ENCODE measurements at places on chromosomes 3 and 15.
A peak's percentile ranks its signal among the peaks of the same experiment; 100 is the strongest.

DNA sequence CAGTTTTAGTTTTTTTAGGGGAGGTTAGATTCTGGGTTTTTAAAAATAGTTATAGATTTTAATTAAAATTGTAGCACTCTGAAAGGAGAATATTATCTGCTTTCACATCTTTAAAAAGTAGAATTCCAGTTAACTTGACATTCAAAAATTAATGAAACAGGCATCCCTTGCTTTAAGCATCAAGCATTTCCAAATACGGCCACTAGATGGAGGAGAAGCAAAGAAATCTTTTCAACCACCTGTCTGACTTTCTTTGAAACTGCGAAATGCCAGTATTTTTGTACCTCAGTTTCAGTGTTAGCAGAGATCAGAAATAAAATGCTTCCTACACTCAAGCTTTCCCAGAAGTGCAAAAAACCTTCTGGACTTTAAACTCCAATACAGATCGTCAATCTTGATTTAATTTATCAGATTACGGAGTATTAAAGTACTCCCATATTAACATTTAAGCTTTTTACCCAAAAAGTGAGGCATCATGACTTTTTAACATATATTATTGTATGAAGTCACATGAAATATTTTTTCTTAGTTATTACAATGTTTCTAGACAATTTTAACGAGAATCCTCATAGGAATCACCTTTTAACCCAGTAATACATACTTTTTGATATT is 153.3 kb downstream of the P3H2 start:
- DNase-seq: no peak

DNA sequence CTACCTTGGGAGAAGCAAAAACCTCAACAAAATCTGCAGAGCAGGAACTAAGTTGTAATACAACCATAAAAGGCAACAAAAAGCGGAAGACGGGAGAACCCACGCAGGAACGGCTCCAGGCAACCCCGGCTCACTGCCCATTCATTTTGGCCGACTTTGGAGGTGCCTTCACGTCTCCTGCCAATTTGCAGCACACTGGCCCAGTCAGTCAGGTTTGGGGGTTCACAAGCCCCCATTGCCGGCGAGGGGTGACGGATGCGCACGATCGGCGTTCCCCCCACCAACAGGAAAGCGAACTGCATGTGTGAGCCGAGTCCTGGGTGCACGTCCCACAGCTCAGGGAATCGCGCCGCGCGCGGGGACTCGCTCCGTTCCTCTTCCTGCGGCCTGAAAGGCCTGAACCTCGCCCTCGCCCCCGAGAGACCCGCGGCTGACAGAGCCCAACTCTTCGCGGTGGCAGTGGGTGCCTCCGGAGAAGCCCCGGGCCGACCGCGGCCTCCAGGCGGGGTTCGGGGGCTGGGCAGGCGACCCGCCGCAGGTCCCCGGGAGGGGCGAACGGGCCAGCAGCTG is 463 bp downstream of the TERC start:
- peak; percentile 78 for DNase-seq

DNA sequence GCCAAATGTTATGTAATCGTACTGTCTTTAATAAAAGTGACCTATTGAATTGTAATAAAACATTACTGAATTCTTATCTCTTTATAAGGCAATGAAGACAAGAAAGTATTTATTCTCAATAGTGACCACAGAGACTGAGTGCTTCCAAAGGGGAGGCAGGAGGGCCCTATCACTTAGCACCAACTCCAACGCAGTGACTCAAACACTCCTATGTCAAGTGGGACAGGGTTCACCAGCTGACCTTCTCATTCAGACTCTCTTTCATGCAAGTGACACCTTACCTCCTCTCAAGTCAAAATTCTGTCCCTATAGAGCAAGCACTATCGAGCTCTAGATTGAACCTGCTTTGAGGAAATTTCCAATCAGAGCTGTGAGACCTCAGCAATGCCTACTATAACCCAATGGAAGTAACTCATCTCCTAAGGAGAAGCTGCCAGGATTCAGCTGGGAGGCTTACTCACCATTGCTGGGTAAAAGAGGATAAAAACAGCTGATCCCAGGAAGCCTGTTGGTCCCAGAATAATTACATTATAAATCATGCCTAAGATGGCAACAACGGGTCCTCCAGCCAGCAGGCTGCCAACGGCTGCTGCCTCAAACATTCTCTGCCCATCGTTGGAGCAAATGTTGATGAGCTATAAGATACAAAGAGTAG is 35.6 kb downstream of the ABCC5 start:
- DNase-seq: no peak

- no peak for DNase-seq
These were observed 147.3 kb downstream of the TP63 start for GRCh38 chr3:189778340-189778950.

DNA sequence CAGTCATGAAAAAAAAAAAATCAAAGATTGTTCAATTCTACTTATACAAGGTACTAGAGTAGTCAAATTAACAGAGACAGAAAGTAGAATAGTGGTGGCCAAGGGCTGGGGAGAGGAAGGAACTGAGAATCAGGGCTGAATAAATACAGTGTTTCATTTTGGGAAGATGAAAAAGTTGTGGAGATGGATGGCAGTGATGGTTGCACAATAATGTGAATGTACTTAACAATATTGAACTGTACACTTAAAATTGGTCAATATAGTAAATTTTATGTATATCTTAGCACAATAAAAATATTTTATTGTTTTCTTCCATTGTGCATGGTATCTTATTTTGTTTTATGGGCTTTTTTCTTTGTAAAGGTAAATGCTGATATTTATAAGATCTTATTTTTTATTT is 262.2 kb upstream of the AGTR1 start:
- no peak for DNase-seq

DNA sequence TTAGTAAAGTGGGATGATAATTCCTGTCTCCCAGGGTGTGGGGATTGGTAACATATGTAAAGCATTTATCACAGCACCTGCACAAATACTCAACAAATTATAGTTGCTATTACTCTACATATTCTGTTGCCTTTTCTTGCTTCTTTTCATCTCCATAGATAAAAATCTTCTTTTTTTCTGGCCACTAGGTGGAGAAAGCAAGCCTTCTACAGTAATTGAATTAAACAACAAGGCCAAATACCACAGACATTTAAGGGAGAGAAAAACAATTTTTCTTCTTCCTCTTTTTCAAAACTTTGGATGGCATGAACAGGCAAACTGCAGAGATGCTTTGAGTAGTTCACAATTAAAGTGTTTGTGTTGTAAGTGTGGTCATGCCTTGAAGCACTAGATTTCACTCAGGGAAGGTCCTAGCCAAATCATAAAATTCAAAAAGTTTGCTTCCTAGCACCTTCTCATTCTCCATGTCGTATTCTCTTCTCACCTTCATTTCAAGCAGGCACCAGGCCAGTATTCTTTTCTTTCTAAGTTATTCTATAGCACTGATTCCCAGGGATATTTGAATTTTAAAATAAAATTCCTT is 493.4 kb upstream of the TGFBR2 start:
- no peak for DNase-seq

DNA sequence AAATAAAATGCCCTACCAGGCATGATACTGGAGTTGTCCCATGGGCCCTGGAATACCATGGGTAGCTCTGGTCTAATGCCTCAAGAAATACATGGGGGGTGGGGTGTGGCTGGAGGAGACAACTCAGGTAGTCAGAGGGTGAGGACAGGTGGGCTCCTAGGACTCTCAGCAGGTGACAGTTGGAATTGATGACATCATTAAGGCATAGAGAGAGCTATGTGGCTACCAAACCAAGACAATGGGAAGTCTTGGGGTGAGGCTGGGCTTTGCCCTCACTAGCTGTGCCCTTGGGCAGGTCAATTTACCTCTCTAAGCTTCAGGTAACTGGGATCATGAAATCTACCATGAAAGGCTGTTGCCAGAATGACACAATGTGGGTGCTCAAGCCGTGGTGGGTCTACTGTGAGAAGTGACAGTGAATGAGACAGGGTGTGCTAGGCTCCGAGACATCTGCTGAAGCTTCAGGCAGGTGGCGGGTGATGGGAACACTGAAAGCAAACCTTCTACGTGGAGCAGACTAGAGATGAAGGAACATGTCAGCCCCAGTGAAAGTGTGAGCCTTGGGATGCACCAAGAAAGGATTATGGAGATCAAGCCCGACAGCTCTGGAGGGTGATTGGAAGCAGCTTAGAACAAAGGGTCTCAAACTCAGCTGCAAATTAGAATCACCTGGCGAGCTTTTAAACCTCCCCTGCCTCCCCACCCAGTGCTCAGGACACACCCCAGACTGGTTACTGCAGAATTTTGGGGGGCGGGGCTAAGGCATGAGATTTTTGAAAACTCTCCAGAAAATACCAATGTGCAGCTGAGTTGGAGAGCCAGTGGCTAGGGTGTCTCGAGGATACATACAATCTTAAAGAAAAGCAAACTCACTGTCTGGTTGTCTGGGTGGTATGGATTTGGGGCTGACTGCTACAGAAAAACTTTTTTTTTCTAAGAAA is 21.5 kb downstream of the SLC6A20 start:
- no peak for DNase-seq

DNA sequence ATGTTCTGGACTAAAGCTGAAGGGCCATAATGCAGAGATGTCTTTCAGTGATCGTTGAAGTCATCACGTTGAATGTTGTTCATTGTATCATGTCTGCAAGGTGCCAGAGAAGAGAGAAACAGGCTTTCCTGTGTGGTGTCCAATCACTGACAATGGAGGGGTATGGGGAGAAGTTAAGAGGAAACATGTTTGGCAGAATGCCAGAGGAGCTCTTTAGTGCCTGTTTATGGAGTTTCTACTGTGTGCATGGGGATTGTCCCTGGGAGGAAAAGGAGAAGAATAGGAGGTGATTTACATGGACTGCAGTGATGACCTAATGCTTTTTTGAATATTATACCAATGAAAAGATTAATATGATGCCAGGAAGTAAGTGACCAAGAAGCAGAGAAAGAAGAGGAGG is 11.7 kb downstream of the SCAANT1 start:
- no peak for DNase-seq

GRCh38 chr3:145395421-145395820 is 765.6 kb downstream of the PLOD2 start:
- no peak for DNase-seq

GRCh38 chr3:11808231-11808630 is 38.5 kb downstream of the TAMM41 start:
- DNase-seq: no peak

DNA sequence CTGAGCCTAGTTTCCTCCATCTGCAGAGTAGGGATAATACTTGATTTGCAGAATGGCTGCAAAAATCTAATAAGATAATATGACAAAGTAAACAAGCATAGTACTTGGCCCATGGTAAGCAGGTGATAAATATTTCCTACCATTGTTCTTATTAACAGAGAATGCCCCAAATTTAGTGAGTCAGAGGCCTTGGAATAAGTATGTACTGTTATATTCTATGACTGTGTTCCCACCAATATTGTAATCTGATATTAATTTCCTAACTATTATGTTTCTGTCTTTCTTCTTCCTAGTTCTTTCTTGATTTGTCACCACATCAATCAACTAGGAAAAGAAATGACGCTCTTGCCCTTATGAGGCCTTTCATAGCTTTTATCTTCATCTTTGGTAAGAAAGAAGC is 178.4 kb upstream of the SLC2A2 start:
- DNase-seq: no peak

- no peak for DNase-seq
These were observed 54.8 kb downstream of the UBP1 start for GRCh38 chr3:33385423-33385822.

DNA sequence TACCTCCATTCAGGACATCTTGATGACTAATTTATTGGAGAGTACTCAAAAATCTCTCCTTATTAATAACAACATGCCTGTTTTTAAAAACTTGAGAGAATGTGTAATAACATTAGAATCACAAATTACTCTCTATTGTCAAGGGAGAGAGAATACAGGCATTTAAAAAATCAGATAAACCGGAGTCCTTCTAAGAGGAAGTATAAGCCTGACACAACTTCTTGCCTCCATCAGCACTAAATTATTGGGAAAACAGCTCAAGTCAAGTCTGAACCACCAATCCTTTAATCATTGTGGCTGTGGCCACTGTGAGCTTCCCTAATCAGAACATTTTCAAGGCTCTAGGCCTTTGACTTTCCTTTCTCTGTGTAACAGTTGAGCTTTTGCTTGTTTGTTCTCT is 38.0 kb downstream of the SSR3 start:
- no peak for DNase-seq

- DNase-seq: no peak
These were observed 20.2 kb upstream of the SCN5A start for GRCh38 chr3:38669668-38670067.

GRCh38 chr3:58154626-58155449 is 55.9 kb downstream of the DNASE1L3 start:
- no peak for DNase-seq

GRCh38 chr3:122886946-122887345 is 92.1 kb downstream of the SLC49A4 start:
- DNase-seq: no peak

- DNase-seq: no peak
These were observed 165.1 kb downstream of the LSAMP start for GRCh38 chr3:116280130-116280740.

DNA sequence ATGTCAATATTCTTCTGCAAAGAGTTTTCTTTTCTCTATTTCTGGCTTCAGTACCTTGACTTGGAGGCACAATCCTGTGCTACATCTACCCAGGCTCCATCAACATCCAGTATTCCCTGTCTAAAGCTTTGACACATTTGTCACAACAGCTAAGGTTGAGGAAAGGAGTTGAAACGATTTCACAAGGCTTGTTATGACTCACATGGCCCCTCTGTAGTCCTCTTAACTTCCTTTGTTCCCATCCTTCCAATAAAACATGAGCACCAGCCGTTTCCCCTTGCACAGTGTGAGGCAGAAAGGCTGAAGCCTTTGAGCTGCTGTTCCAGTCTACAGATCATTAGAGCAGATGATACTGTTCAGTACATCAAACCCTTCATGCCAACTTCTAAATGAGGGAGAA is 163.0 kb upstream of the TMCO5A start:
- DNase-seq: no peak

DNA sequence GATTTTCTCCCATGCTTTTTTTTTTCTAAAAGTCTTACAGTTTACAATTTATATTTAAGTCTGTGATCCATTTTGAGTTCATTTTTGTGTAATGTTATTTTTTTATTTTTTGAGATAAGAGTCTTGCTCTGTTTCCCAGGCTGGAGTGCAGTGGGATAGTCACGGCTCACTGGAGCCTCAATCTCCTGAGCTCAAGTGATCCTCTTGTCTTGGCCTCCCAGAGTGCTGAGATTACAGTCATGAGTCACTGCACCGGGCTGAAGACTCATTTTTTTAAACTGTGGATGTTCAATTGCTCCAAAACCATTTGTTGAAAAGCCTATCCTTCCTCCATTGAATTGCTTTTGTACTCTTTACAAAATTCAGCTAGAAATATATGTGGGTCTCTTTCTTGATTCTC is 19.5 kb downstream of the LNP1 start:
- no peak for DNase-seq
